ENCODE measurements at places on chromosomes 4 and X.

DNA sequence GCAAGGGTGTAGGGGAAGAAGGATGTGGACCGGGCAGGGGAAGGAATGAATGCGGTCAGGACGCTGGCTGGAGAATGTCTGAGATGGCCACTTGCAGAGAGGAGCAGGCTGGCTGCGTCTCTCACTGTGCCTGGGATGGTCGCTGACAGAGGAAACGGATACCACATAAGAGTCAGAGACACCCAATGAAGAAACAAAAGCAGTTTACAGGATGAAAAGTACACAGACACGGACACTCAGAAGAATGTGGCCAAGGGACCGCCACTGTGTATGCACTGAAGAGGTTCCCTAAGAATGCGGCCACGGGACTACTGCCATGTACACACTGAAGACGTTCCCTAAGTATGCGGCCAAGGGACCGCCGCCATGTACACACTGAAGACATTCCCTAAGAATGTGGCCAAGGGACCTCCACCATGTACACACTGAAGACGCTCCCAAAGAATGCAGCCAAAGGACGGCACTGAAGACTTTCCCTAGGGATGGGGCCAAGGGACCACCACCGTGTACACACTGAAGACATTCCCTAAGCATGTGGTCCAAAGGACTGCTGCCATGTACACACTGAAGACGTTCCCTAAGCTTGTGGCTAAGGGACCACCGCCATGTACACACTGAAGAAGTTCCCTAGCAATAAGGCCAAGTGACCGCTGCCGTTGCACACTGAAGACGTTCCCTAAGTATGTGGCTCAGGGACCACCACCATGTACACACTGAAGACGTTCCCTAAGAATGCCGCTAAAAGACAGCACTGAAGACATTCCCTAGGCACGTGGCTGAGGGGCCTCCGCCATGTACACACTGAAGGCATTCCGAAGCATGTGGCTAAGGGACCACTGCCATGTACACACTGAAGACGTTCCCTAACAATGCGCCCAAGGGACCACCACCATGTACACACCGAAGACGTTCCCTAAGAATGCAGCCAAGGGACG, 32.2 kb downstream of the DHRSX start:
- DNase-seq, result no peak

DNA sequence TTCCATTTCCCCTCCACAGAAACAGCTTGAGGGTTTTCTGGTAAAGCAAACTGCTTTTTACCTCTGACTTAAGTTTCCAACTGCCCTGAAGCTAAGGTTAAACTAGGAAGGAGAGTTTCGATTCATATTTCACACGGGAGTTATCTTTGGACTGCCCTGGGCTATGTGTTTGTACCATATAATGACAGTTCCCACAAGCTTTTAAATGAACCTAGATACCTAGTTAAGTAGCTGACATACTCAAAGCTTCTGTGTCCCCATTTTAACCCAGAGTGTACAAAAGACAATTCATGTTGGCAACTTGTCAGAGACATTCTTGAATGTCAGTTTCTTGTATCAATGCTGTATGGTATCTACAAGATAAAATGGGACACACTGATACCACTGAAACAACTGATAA, 1296.6 kb upstream of the IGFBP7 start:
- no peak for DNase-seq

GRCh38 chr4:89142691-89143669, 31.6 kb downstream of the TIGD2 start:
- no peak for DNase-seq

GRCh38 chrX:18884916-18885315, 99.0 kb downstream of the PHKA2 start:
- no peak for DNase-seq

- DNase-seq, result no peak
Measured at GRCh38 chr4:119286377-119287002, 35.4 kb downstream of the FABP2 start.

DNA sequence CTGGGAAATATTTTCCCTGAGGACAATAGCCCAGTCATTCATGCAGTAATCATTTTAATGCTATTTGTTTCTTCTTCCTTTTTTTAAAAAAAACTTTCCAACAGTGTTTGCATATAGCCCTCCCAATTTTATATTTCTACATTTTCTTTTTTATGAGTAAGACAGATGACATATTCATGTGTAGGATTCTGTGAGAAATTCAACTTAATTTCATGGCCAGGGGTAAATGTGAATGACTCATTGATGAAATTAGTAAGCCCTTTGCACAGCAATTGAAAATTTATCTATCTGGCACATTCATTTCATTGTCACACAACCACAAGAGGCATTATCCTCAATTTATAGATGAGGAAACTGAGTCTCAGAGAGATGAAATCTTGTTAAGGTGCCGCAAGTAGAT, 13.7 kb upstream of the SMIM20 start:
- DNase-seq, result no peak

DNA sequence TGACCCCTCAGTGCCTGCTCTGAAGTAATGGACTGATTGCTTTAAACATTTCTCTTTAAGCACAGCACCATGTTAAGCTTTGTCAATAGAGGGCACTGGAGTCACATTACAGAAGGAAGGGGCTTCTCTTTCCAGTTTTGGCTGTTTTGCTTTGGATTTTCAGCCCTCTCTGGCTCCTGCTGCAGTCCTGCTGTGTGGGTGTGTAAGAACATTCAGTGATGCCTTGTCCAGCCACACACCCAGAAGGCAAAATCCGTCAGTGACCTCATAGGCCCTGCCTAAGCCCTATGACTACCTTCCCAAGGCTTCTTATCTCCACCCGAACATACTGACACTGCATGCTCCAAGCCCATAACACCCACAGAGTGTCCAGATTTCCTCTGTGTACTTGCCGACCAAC, 215.3 kb upstream of the CTSO start:
- peak; percentile 63 for DNase-seq

DNA sequence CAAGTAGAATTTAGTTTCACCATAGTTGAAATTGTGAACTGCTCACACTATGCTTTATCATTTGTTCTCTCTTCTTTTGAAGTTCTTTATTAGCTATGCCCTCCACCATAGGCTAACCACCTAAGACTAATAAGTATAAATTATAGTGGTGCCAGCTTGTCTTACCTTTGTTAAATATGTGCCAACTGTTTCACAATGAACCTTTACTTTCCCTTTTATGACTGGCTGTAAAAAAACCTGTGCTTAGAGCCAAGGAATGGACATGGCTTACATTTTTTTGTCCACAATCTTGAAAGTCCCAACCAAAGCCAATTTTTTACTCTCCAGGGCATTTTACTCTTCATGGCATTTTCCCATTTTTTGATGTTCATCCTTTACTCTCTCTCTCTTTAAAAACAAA, 123.5 kb upstream of the LEF1 start:
- no peak for DNase-seq

DNA sequence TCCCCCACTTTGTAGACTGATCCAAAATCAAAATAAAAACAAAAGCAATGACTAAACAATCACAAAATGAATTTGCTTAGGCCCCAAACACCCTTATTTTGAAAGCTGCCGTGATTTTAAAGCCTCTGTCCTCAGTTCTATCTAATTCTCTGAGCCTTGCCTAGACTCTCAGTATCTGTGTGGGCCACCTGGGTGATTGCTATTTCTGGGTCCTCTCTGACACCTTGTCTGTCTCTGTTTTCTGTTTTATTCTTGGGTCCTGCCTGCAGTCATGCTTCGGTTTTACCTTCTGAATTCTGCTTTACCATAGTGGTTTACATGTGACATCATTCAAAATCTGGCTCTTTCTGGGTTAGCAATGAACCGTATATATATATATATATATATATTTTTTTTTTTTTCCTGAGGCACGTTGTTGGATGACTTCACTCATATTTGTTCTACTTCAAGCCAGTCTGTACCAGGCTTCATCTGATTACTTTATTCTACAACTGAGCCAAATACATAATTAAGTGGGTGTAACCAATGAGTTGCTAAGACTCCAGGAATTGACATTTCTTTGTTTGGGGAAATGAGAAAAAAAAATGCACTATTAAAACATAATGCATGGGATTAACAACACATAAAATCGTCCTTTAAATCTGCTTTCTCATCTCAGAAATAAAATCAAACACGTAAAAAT, 710.7 kb upstream of the SLIT2 start:
- no peak for DNase-seq

- DNase-seq, result no peak
Measured at GRCh38 chr4:24611575-24611974, 27.2 kb upstream of the DHX15 start.

GRCh38 chr4:5133201-5133600, 81.9 kb downstream of the STK32B start:
- peak; percentile 45 for DNase-seq

- DNase-seq, result peak; percentile 2
Measured at GRCh38 chr4:107893171-107894137, 37.9 kb upstream of the CYP2U1 start.

- DNase-seq, result no peak
Measured at GRCh38 chrX:155535866-155536265, 76.9 kb downstream of the TMLHE start.

DNA sequence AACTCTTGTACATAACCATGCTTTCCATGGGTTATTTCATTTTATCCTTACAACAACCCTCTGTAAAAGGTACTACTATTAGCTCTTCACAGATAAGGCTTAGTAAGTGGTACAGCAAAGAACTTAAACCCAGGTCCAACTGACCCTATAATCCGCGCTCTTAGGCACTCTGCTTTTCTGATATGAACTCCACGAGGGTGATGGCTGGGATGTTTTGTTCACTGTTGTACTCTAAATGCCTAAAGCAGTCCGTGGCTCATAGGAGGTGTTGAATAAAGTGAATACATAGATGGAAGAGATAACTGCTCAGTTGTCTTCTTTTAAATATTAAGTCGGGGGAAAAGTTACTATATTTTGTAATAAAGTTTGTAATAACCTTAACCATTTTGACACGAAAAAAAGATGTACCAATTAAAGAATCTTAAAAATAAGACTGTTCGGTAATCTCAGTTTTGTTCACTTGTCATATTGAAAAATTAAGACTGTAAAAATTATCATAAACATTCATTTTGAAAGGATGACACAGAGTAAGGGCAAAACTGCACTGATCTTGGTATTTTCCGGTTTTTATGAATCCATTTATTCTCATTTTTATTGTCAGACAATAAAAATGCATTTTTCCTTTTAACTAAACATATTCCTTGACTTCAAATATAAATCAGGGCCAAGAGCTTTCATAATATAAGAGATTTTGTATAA, 166.5 kb downstream of the FBXW7 start:
- peak; percentile 56 for DNase-seq

- no peak for DNase-seq
Measured at GRCh38 chr4:47597696-47598095, 112.6 kb downstream of the ATP10D start.

GRCh38 chr4:6893449-6894085, 16.1 kb upstream of the TBC1D14 start:
- peak; percentile 77 for DNase-seq

DNA sequence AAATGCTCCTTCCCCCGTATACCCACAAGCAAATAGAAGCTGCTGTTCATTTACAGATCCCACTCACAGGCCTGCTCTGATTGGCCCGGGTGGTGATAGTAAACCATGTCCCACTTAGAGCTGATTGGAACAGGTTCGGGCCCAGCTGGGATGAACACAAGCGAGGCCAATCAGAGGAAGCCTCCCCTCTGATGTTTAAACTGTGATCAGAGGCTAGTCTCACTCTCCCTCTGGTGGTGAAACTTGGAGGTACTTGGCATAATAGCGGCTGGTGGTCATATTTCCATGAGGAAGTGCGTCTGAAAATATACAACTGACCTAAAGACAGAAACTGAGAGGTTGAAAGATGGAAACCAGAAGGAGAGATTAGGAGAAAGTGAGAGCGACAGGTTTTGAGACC, 51.5 kb upstream of the TRPC3 start:
- DNase-seq, result peak; percentile 70

- no peak for DNase-seq
Measured at GRCh38 chr4:110483516-110483915, 7.6 kb downstream of the ENPEP start.

DNA sequence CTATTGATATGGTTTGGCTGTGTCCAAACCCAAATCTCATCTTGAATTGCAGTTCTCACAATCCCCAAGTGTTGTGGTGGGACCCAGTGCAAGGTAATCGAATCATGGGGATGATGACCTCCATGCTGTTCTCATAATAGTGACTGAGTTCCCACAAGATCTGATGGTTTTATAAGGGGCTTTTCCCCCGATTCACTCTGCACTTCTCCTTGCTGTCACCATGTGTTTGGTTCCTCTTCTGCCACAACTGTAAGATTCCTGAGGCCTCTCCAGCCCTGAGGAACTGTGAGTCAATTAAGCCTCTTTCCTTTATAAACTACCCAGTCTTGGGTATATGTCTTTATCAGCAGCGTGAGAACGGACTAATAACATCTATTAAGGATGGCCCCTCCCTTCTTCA, 68.8 kb downstream of the FBXW7 start:
- no peak for DNase-seq

DNA sequence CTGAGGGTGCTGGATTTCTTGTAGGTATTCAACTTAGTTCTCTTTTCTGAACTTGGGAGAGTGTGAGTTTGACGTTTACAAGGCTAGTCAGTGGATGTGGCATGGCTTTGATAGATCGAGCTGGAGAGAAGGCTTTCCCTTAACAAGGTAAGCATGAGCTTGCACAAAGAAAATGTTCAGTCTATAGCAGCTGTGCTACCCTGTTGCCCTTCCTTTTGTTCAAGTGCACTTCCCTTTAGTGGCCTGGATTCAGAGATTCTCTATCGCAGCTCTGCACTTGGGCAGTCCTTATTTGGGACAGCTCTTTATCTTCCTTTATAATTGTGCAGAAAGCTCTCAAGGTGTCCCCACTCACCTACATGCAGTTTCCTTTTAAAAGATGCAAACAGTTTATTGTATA, 198.0 kb downstream of the ARHGAP24 start:
- DNase-seq, result no peak

DNA sequence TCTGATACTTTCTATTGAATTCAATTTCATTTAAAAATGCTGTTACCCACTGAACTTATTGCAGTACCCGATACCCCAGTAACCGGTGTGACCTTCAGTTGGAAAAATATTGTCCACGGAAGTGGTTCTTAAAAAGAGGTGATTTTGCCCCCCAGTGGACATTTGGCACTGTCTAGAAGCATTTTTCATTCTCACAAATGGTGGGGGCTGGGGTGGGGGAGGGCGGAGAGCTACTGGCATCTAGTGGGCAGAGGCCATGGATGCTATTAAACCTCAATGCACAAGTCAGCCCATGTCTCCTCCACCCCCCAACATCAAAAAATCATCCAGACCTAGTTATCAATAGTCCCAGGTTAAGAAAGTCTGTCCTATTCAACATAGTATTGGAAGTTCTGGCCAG, 19.6 kb upstream of the CHM start:
- DNase-seq, result no peak

DNA sequence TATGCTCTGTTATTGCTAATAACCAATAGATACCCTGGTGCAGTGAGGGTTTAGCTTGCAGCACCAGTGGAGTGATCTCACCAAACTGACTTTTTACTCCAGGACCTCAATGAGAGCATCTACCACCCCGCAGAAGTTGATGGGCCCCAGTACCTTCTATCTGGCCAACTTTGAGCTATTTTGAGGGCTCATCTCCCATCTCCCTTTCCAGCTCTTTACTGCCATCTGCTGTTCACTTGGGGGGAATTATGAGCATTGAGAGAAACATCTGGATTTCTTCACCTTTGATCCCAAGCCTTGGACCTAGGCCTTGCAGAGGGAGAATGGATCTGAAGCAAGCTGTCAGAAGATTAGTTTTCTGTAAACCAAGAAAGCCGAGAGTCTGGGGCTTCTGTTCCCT, 143.6 kb downstream of the TMEM164 start:
- peak; percentile 67 for DNase-seq
